ENCODE measurements at places on chromosomes 1 and 21. TPM values are rescaled to one million over a fixed set of nuclear protein-coding genes. Genes with fewer than 3 reads are reported as not detected.

Gene BEND5
- total RNA-seq, result 2.8 TPM

- no peak for DNase-seq
These were observed 5.4 kb downstream of the PNRC2 start for GRCh38 chr1:23964790-23965740.

- DNase-seq, result no peak
These were observed 51.6 kb upstream of the TTC39A start for GRCh38 chr1:51381964-51382363.

- no peak for DNase-seq
These were observed 8.9 kb upstream of the PDE9A start for GRCh38 chr21:42644223-42645208.

DNA sequence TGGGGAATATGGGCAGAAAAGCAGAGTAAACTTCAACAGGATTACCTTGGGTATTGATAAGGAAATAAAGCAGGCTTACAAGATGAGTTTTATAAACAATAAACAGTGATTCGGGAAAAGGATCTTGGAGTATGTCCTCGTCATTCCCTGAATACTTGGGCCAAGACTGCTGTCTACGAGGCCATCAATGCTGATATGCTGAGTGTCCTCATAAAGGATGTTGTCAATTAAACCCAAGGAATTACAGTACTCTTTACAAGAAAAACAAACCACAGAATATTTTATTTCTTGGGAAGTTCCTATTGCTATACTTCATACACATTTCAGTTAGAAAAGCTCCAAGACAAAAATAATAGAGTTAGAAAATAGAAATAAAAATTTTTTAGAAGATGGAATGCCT, 34.9 kb downstream of the ATP1B1 start:
- DNase-seq, result no peak

- no peak for DNase-seq
These were observed 95.2 kb downstream of the NTPCR start for GRCh38 chr1:233045588-233045987.

Gene RASSF5
- 10.1 TPM for total RNA-seq
